ENCODE measurements at places on chromosomes 2 and 18.

DNA sequence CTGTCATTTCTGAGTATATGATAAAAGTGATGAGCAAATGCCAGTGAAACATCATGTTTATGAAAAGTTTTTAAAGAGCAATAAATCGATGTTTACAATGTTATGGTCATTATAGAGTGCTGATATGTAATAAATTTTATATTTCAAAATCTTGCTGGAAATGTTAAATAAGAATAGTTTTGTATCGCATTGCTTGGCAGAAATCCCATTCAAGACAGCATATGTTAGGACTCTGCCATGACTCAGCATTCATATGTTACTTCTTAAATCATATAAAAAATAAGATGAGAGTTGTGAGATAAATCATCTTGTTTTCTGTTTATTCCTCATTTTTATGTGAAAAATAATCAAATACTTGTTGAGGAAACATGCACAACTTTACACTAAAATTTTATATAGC, 949.9 kb upstream of the NRXN1 start:
- DNase-seq = no peak

DNA sequence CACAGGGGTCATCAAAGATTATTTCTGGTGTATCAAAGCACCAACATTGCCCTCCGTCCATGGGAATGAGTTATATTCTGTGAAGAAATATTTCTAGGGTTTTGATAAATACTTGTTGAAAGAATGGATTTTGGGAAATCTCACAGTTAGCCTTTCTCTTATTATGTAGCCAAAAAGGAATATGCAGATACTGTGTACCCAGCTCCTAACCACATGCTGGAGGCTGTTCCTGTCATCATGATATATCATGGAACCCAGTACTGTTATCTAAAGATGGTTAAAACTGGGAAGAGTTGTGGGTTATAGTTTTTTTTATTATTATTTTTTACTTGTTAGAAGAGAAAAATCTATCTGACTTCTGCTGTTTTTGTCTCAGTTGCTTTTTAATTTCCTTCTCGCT, 82.8 kb downstream of the POLE4 start:
- no peak for DNase-seq

DNA sequence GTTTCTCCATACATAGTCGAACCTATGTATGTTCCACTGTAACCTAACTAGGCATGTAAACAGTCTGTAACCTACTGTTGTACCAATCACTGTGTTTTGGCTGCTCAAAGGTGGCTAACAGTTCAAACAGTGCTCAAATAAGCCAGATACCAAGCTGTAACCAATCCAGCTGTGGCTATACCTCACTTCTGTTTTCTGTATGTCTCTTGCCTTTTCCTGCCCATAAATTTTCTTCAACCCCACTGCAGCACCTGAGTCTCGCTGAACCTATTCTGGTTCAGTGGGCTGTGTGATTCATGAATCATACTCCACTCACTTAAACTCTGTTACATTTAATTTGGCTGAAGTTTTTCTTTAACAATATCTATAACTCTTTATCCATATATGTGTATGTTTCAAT, 340.7 kb downstream of the LPIN1 start:
- no peak for DNase-seq

DNA sequence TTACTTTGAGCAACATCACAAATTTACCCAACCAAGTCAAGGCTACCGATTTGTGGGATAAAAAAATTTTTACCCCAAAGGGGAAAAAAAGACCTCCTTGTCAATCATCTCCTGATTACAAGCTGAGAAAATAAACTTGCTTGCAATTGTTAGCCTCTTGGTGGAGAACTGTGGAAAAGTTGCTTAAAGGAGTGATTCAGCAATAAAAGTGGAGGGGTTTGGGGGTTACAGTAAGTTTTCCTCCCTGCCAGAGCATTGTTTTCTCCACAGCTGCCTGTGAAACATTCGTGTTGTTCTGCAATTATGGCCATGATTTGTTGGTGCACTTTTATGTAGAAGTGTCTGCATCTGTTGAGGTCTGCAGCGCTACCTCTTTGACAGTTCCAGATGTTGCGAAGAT, 82.6 kb downstream of the EN1 start:
- DNase-seq = no peak

- no peak for DNase-seq
Observed at GRCh38 chr2:103809941-103810441, 1043.9 kb upstream of the POU3F3 start.

GRCh38 chr2:240585101-240585500, 1.4 kb upstream of the CAPN10 start:
- DNase-seq = no peak

DNA sequence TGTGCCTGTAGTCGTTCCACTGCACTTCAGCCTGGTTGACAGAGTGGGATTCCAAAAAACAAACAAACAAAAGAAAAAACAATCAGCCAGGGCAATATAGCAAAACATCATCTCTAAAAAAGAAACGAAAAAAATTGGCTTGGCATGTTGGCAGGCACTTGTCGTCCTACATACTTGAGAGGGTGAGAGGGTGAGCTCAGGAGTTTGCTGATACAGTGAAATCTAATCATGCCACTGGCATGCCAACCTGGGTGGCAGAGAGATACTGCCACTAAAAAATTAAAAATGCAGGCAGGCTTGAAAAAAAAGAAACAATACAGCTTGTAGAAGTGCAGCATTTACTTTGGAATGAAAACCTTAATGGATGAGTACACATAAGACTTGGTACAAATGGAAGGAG, 282.9 kb upstream of the RGPD4 start:
- DNase-seq = no peak

DNA sequence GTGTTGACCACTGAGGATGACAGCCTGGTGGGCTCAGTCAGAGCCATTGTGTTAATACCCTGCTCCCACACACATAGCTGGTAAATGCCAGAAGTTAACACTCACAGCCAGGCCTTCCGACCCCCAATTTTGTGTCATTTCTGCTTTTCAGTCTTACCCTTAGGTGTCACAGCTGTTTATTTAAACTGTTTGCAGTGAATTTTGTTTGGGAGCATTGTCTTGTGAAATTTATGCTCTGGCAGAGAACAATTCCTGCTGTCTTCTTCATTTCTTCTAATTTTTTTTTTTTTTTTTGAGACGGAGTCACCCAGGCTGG, 8.2 kb downstream of the LPIN1 start:
- no peak for DNase-seq

DNA sequence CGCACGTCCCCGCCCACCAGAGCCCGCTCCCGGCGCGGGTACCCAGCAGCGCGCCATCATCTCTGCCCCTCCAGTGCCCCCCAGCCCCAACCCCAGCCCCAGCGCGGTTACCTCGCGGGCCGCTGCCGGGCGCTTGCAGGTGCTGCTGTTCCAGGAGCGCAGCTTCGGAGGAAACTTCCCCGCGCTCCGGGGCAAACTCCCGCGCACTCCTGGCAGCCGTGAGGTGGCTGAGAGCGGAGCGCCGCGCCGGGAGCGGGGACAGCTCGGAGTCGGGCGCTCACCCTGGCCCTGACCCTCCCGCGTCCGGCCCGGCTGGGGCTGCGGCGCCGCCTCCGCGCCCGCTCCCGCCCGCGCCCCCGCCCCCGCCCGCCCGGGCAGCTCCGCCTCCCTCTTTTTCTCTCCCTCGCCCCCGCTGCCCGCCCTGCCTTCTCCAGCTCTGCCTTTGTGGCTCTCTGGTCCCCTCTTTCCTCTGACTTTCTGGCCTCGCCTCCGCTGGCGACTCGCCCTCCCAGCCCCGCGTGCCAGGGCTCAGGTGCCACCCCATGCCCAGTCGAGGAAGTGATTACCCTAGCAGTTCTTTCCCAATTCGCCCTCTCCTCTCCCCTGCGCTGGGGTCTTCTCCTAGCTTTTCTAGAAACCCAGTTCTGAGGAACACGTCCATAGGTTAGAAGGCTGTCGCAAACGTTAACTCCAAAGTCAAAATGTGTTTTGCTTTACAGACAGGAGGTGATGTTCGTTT, at the start of gene CHST9:
CHST9 (minus strand) TSS at position 284 of the 739 bp plus-strand sequence. CDS start 42,499 bp downstream, outside the sequence.
- DNase-seq = peak; percentile 25

All from D721Med (cell line).